ENCODE measurements at places on chromosomes 6 and 20. TPM values are rescaled to one million over a fixed set of nuclear protein-coding genes. Genes with fewer than 3 reads are reported as not detected.

DNA sequence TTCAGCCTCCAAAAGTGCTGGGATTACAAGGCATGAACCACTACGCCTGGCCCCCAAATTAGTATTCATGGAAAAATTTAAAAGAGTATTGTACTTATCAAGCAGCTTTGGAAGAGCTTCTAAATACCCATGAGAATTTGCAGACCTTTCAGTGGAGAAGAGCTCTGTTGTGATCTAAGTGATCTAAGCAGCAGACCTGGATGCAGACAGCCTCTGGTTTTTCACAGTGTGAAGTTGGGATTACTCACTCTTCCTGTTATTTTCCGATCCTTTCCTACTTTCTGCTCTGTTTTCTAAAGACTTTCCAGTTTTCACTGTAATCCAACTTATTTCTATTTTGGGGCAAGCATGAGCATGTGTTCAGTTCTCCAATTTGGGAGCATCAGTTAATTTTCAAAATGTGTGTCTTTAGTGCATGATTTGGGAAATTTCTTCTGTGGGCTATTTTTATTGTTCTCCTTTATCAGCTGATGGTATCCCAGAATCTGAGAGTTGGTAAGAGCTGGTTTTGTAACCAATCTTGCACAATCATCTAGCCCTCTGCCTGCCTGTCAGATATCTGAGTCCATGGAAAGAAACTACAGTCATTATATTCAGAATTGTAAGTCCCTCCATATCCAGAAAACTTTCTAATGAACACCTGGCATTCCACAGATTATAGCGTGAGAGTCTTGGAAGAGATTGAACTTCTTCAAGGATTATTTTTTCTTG, 207.7 kb upstream of the DTNBP1 start:
- no peak for DNase-seq

DNA sequence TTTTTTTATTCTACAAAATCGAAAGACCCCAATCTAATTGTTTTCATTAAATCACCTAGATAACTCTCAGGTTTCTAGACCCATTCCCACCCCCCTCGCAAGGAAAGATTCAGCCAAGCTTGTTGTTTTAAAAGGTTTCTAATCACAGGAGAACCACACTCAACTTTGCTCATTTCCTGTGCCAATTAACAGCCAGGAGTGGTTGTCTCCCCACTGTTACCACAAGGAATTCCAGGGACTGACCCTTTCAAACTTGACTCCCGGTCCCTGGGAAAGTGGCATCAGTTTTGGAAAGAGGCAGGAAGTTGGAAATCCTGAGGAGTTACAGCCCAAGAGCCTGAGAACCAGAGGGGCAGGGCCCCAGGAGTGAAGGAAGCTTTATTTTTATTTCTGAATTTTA, 561.3 kb upstream of the JAG1 start:
- DNase-seq, result peak; percentile 96

- no peak for DNase-seq
These were observed 19.8 kb downstream of the PXDC1 start for GRCh38 chr6:3731700-3732099.

DNA sequence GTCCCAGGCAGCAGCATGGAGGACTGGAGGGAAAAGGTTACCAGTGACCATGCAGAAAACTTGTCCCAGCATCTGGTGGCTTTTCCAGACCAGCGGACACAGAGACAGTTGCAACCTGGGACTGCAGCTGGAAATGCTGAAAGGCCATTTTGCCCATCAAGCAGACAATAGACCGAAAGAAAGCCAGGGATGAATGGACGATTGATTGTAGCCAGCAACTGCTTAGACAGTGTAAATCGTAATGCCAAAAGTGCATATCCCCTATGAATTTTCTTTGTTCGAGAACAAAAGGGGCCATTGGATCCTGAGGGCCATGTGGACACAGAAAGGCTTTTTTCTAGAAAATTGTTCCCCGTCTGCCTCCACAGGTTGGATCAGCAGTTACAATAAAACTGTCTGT, 115.7 kb downstream of the MBOAT1 start:
- DNase-seq, result no peak

DNA sequence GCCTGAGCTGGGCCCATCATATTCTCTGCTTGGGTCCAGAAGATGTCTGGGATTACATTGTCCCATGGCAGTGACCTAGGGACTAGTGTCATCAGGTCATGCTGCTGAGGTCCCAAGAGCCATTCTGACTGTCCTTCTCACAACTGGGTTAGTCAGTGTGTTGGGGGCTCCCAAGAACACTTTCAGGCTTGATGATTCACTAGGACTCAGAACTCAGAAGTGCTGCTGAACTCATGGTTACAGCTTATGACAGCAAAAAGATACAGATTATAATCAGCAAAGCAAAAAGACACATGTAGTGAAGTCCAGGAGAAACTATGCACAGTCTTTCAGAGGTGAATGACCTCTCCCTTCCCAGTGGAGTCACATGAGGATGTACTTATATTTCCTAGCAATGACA, 107.8 kb downstream of the SYNE1 start:
- DNase-seq, result peak; percentile 1

DNA sequence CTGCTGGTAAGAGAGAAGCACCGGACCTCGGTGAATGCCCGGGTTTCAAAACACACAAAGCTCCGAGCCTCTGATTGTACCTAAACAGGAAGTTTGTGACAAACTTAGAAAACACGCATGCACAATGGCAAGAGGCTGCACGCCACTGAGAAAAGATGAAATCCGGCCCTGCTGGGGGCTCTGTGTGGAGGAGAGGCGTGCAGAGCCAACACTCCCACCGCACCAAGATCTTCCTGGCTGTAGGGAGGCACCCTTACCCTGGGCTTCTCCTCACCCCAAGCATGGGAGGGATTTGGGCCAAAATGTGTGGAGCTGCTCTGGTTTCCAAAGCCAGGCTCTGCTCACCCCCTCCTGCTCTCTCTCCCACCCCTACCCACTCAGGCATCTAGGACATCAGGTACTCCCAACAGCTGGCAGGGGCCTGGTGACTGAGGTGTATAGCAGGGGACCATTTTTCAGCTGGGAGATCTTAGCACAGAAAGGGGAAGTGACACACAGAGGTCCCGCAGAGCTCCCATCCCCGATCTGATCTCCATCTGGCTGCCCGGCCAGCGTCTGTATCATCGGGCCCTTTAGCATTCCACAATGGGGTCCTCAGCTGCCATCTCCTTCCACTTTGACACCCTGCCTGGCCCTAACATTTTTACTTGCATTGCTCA, 84.2 kb downstream of the TRERF1 start:
- DNase-seq, result no peak

GRCh38 chr6:15901141-15902115, 227.5 kb upstream of the MYLIP start:
- DNase-seq, result no peak

DNA sequence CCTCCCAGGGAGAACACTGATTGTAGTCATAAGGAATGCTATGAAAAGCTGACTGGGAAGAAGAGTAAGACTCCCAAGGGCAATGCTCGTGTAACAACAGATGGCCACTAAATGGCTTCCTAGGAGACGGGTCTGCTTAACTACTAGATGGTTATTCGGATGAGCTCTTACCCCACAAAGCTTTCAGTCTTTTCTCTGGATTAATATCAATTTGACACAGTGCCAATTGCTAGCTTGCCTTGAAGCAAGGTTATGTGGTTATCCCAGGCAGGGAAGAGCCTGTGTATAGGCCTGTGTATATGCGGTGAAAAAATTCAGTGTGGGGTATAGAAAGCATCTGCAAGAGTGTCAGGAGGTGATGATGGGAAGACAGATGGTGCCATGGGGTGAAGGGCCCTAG, 86.4 kb upstream of the NOX3 start:
- DNase-seq, result no peak

DNA sequence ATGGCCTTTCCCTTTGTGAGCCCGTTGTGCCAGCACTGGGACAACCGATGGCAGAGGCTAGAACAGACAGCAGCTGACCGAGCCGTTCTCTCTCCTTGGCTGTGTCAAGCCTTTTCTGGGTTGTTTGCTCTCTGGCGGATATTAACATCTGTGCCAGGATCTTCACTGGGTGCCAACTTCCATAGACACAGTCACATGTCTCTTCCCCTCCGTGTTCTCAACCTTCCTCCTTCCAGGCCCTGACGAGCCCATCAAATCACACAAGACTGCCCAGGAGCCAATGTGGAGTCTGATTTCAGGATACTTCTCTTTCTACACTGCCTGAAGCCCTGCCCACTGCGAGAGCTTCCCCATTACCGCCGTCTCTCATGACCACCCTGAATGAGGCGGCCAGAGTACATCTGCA, 111.0 kb upstream of the RALGAPA2 start:
- DNase-seq, result no peak

DNA sequence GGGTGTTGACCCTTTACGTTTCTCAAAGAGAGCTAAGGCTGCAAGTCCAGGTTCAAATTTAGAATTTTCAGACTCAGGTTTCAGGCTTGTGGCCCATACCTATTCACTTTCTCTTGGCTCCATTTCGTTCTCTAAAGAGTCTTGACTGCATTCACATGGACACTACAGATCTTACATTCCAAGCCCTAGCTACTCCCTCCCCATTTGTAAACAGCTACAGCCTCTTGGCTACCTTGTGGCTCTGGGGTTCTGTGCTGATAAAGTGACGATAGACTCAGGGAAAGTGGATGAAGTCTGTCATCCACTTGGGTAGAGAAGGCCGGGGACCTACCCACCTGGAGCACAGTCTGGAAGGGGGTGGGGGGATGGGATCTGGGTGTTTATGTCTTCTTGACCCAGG, 503.3 kb downstream of the LMBRD1 start:
- DNase-seq, result no peak

GRCh38 chr6:149335924-149336608, 18.6 kb downstream of the TAB2 start:
- DNase-seq, result peak; percentile 68

DNA sequence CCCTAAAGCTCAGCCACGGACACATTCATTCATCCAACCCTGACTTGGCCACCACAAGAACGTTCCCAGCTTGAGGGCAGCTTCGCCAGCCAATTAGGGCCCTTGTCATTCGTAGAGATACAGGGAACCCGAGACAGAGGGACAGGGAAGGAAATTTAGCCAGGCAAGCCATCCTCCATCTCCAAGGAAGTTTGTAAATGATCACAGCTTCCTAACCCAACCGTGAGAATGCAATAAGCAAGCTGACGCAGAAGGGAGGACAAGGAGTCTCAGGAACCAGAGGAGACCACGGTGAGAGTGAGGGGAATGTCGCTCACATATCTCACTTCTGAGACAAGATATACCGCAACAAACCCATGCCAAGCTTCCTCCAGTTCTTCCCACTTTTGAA, 1.4 kb downstream of the TRAM2 start:
- DNase-seq, result no peak

GRCh38 chr20:33672426-33673113, 1.7 kb downstream of the NECAB3 start:
- DNase-seq, result no peak

DNA sequence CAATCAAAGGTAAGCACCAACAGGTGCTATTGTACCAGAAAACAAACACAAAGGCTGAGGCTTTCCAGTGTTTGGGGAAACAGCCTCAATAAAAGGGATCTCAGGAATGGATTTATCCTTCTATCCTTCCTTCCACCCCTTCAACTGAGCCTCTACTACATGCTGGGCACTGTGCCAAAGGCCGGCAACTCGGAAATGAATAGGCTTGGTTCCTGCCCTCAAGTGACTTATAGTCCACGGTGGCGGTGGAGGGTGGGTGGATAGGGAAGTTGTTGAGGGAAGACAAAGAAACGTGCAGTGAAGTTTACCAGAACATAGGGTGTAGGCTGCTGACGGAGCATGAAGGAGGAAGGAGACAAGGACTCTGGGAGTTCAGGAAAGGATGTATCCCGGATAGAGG, 73.4 kb upstream of the TAB2 start:
- no peak for DNase-seq

GRCh38 chr20:54014293-54014926, 56.0 kb downstream of the BCAS1 start:
- no peak for DNase-seq

DNA sequence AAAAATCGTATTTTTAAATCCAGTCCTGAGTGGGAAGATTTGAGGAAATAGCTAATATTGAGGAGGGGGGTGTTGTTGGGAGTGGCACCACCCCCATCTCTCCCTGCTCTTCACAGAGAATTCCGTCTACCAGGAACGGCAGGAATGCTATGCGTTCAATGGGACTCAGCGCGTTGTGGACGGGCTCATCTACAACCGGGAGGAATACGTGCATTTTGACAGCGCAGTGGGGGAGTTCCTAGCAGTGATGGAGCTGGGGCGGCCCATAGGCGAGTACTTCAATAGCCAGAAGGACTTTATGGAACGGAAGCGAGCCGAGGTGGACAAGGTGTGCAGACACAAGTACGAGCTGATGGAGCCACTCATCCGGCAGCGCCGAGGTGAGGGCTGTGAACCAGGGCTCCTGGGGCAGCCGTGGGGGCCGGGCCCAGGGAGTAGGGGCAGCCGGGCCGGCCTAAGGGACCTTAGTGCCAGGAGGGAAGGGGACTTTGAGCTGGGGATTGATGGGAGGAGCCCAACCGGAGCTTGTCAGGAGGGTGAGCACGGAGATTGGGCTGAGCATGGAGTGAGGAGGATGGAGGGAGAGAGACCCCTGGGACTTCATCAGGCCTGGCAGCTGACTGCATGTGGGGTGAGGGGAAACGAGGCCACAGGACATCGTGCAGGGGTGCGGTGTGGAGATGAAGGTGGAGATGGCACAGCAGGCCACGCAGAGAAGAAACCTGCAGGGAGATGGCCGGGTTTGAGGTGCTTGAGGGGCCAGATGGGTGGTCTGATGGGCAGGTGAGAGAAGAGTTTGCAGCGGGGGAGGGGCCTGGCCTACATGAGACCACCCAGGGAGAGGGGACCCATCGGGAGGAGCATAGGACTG, 41.3 kb downstream of the HLA-DPB1 start:
- DNase-seq, result no peak

GRCh38 chr20:36620917-36621316, 15.3 kb downstream of the RAB5IF start:
- DNase-seq, result no peak

- DNase-seq, result peak; percentile 19
These were observed 1.3 kb downstream of the EPPIN start for GRCh38 chr20:45545754-45546453.

GRCh38 chr6:7727946-7728854, 2.3 kb downstream of the BMP6 start:
- no peak for DNase-seq

PRDM13 gene
- not detected for total RNA-seq

SLC17A9 gene
- not detected for total RNA-seq

PLG gene
- not detected for total RNA-seq

KCTD20 gene
- total RNA-seq, result 99.3 TPM

SLC2A10 gene
- 7.3 TPM for total RNA-seq

EFCAB8 gene
- total RNA-seq, result not detected

HLA-DPA1 gene
- total RNA-seq, result 0.34 TPM

TNNC2 gene
- not detected for total RNA-seq

IL20RA gene
- total RNA-seq, result not detected

LINC00237 gene
- total RNA-seq, result not detected
